ENCODE measurements at places on chromosomes 5 and 9. TPM values are rescaled to one million over a fixed set of nuclear protein-coding genes. Genes with fewer than 3 reads are reported as not detected.

CDC20B gene
- total RNA-seq: 0.08 TPM

DNA sequence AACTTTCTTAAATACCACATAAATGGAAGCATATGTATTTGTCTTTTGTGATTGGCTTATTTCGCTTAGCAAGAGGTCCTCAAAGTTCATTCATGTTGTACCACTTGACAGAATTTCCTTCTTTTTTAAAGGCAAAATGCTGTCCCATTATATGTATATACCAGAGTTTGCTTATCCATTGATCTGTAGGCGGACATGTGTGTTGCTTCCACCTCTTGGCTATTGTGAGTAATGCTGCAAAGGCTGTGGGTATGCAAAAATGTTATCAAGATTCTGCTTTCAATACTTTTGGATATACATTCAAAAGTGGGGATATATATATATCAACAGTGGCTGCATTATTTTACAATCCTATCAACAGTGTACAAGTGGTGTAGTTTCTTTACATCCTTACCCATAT, 271.0 kb downstream of the PRR16 start:
- DNase-seq: no peak

- DNase-seq: no peak
These were observed 1.5 kb upstream of the RMND5B start for GRCh38 chr5:178129296-178129695.

DNA sequence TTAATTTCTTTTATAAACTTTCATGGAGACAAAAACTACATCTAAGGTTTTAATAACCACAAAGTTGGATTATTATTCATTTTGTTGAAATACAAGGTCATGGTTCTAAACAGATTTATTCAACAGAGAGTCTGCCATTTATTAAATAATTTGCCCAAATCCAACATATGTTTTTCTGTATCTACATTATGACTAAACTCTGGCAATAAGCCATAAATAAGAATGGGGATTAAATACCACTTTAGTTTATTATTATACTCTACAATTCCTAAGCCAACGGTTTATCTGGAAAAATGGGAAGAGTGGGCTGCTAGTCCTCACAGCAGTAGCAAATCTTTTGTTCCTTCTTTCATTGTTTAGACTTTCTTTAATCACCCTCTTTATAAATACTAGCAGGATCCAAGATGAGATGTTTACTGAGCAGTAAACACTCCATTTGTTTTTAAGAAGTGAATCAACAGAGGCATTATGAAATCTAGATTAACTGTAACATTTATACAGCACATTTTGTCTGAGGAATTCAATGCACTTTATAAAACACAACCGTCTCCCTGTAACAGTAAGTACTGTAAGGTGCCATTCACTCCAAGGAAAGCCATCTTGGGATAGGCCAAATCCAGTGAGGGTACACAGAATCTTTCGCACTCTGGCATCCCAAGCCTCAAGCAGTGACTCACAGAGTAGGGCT, 89.7 kb downstream of the DROSHA start:
- DNase-seq: no peak

GRCh38 chr5:2538169-2538568, 213.3 kb downstream of the IRX2 start:
- no peak for DNase-seq

GRCh38 chr5:79845448-79846197, 145.4 kb downstream of the MTX3 start:
- no peak for DNase-seq

- DNase-seq: no peak
These were observed 69.8 kb downstream of the PTTG1 start for GRCh38 chr5:160491438-160491837.

DNA sequence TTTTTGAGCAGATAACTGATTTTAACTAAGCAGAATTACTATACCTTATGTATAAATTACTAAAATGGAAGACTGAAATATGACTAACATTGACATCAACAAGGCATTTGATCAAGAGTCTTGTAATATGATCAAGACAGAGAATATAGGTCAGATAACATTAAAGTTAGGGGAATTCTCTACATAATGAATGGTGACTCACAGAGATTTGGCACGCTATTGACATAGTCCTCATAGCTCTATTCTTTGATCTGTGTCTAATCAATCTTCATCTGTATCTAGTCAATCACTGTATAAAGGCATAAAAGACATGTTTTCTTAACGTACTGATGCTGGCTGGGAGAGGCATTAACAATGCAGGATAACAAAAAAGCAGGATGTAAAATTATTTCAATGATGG, 17.4 kb downstream of the ABITRAM start:
- no peak for DNase-seq

LEAP2 gene
- 1.4 TPM for total RNA-seq

- DNase-seq: no peak
These were observed 98.8 kb downstream of the GCNT1 start for GRCh38 chr9:76557674-76558225.

FOXD4 gene
- total RNA-seq: 0.23 TPM

DNA sequence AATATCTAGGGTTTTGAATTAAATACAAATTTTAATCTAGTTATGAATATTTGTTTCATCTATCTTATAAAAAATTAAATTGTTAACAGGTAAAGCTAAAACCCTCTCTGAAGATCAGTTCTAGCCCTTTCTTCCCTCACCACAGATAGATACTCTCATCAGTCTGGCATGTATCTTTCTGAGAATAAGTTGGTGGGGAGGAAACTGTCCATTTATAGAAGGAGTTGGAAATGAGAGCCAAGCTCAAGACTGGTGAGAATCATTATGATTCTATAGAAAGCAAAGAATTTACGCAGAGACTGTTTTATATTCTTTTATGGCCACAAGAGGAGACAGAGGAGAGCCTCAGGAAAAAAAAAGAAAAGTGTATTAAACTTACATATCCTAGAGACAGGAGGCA, 59.0 kb downstream of the STARD4 start:
- DNase-seq: no peak

DNA sequence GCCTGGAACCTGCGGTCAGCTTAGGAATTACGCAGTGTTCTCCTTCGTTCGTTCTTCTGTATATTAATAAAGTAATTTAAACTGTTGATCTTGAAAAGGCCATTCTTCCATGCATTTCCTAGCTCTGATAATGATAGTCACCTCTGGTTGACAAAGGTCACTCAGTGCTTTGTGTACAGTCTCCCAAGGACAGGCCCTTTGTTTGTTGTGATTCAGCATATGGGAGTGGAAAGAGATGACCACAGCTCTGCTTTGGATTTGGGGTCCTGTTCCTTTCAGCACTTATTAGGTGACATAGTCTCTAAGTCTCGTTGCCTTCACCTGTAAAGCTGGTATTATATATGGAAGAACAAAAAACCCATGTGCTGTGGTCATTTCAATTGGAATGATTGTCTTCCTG, 39.6 kb downstream of the RAD23B start:
- DNase-seq: no peak

KCNV2 gene
- total RNA-seq: not detected

- DNase-seq: no peak
These were observed 3.7 kb downstream of the ANGPTL2 start for GRCh38 chr9:127118597-127119319.

GRCh38 chr5:171639205-171639621, 146.4 kb upstream of the SMIM23 start:
- DNase-seq: no peak

DNA sequence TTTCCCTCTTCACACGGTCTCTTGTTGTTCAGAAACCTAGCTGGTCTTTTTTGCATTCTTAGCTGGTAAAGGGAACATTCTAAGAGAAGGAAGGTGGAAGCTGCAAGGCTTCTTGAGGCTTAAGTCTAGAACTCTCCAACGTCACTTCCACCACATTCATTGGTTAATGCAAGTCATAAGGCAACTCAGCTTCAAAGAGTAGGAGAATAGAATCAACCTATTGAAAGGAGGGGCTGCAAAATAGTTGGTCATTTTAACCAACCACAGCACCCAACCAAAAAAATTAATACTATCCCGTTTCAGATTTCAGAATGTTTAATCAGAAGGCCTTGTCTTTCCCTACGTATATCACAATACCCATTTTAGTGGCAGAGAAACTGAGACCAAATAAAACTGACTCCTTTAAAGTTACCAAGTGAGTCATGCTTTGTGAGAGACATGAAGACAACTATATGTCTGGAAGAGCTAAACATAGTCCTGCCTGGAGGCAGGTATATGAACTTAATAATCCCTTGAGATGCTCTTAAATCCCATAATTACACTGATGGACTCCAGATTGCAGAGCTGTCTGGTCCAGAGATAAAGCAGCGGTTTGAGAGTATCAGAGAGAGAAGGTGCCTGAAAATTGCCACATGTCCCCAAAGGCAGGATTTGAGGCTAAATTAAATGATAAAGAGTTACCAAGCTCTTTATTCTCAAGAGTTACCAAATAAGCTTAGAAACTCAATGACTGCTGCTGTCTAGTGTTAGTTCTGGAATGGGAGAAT, 14.4 kb downstream of the DOCK8 start:
- no peak for DNase-seq

- DNase-seq: no peak
These were observed 382.4 kb downstream of the TMEM167A start for GRCh38 chr5:82694711-82695285.

CYLC2 gene
- not detected for total RNA-seq

DNA sequence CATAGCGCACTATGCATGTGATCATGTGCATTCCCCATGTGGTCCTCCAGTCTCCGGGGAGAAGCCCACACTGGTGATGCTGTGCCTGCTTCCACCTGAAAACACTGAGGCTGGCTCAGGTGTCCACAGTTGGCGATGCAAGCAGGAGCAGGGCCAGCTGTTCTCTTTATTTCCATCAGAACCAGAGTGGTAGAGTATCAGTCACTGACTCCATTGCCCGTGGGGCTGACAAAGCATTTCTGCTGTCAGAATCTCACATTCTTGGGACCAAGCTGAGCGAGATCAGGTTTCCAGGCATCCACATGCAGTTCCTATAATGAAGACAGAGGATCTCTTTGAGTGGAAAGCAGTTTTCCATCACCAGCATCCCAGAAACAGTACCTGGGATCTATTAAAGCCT, 52.5 kb downstream of the GADD45G start:
- no peak for DNase-seq

C5orf58 gene
- 0.15 TPM for total RNA-seq

MARCHF11 gene
- not detected for total RNA-seq

GRCh38 chr5:173042763-173043107, 13.4 kb upstream of the CREBRF start:
- DNase-seq: no peak
